T-helper 2 cell (primary cell): ENCODE measurements at places on chromosomes 12 and 14.

- peak; percentile 48 for DNase-seq
Observed at GRCh38 chr14:89586258-89587135, 169.5 kb upstream of the FOXN3 start.

GRCh38 chr14:29528889-29529288, 398.8 kb downstream of the PRKD1 start:
- no peak for DNase-seq

DNA sequence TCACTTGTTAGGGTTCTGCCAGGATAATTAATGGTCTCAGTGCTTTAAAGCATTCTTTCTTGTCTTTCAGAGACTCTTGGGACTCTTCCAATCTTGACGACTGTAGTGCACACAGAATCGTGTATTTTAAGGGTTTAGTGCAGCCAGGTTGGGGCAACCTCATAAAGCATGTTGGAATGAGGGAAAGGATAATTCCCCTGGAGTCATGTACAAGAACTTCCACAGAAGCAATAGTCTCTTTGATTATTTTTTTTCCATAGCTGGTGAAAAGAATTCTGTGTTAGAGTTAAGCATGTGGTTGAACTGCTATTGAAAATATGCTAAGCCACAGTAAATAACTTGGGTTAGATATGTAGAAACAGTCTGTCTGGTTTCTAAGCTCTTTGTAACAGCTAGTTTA, 246.8 kb upstream of the DAAM1 start:
- DNase-seq, result no peak

DNA sequence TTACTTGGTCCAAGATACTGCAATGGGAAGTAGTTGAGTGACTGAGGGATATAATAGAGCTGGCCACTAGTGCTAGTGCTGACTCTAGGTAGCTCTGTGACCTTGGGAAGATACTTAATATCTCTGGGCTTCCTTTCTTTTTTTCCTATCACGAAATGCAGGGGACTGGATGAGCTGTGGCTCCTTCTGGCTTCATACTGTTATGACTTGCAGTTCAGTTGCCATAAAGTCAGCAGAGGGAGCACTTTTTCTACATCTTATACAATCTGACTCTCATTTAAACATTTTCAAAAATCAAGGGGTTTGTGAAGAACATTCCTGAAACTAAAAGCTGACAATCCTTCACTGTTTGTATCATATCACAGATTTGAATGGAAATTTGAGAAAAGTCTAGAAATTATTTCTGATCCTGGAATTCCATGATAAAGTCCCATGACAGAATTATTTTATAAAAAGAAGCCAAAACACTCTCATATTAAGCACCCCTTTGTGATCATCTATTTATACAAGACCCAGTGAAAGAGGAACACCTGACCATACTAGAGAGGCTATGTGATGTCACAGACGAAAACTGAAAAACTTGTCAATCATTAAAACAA, 5.3 kb downstream of the BHLHE41 start:
- no peak for DNase-seq

- no peak for DNase-seq
Observed at GRCh38 chr12:66441905-66442559, 139.7 kb downstream of the HELB start.

DNA sequence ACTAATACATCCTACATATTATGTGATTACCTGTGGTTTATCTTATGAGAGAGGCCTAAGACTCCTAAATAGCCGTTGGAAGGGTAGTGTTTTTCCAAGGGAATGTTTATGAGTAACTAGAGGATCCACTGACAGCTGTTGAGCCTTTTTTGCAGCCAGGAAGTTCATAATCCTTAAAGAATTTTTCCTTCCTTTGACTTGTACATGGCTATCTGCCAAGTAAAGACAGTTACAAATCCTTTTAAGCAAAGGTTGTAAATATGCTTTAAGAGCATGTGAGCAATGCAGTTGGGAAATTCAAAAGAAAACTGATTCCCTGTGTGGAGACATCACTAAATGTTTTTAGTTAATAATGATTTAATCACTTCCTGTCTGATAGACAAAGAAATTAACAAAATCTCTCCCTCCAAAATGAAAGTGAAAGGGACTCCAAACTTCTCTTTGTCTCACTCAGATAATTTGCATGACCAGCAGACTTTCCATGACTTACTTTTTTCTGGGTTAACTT, 333.8 kb downstream of the PDZRN4 start:
- no peak for DNase-seq

DNA sequence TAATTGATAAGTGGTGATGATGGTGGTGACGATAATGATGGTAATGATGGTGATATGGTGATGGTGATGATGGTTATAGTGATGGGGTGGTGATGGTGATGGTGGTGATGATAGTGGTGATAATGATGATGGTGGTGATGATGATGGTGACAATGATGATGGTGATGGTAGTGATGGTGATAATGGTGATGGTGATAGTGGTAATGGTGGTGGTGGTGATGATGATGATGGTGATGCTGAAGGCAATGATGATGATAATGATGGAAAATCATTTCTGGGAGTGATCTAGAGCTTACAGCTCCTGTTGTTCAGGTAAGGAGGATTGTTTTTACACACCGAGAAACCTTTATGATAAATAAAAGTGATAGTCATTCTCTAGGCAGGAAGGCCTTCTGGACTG, 33.9 kb downstream of the CCDC63 start:
- DNase-seq, result no peak

DNA sequence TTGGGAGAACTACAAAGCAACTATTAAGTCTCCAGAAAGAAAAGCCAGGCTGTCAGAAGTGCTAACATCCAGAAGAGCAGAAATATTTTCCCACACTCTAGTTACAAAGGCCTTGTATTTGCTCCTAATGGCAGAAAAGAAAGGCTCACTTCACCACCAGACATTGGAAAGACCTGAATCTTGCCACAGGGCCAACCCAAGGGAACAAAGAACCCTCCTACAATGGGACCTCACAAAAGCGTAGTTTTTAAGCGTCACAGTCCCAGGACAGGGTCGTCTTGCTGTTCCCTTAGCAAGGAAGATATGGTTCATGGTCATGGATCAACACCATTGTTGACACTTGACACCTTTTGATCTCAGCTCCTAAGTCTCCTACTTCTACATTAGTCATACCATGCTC, 119.1 kb downstream of the RPS29 start:
- no peak for DNase-seq

- DNase-seq, result no peak
Observed at GRCh38 chr14:89572596-89573398, 155.8 kb upstream of the FOXN3 start.

DNA sequence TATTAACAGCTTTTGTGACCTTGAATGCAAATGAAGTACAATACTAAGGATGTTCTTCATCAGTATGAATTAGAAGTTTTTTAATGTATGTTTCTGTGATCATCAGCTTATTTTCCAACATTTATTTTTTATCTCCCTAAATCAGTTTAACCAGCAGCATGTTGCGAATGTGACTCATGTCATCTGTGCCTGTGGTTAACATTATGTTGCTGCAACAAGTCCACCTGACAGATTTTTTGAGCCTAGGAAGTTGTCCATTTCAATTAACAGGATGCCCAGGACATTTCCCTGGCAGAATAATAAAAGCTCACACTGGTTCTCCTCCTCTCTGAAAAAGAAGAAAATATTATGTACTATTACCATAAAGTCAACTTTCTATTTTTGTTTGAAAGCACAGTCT, 155.5 kb downstream of the SYT1 start:
- no peak for DNase-seq

GRCh38 chr14:99671235-99672224, 12.6 kb upstream of the CYP46A1 start:
- no peak for DNase-seq

DNA sequence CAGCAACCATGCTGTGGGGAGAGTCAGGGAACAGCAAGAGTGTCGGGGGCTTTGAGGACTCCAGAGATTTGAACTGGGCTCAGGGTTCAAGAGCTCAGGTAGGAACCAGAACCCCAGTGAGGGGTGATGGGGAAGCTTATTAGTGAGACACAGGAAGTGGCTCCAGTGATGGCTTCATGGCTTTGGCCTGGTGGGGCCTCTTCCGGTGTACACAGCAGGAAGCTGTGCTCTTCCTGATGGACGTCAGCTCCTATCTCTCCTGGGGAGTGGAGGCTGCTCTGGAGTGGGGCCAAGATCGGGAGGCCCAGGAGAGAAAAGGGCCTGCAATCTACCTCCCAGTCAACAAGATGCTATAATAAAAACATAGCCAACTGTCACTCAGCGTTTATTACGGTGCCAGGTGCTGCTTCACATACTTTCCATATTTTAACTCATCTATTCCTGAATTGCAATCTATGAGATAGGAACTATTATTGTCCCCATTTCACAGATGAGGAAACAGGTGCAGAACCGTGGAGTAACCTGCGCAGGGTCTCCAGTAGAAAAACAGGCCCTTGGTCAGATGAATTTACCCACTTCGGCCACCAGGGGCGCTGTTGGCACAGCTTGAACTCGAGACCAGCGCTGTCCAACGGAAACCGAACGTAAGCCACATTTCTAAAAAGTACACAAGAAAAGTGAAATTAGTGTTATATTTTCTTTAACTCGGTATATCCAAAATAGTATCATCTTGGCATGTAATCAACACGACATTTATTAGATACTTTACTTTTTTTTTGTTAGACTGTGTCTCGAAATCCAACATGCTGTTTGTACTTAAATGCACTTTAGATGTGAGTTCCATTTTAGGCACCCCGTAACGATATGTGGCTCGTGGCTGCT, 63.6 kb upstream of the DLK1 start:
- no peak for DNase-seq

DNA sequence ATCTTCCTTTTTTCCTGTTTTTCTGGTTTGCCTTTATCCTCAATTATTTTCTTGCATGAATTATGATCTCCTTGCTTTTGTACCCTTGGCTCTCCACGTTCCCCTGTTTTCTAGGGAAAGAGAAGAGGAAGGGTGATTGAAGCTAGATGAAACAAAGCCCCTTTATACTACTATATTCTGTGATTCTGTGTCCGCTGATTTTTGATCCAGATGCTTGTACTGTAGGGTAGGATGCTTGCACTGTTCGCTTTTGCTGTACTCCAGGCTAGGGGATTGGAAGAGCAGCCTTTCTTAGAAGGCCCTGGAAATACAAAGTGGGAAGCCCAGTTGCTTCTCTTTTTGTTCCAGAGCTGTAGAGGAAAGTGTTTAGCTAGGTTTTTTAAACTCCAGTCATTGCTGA, 35.1 kb upstream of the KLHDC2 start:
- DNase-seq, result no peak

- DNase-seq, result no peak
Observed at GRCh38 chr12:113420996-113421595, 1.1 kb upstream of the SDSL start.

DNA sequence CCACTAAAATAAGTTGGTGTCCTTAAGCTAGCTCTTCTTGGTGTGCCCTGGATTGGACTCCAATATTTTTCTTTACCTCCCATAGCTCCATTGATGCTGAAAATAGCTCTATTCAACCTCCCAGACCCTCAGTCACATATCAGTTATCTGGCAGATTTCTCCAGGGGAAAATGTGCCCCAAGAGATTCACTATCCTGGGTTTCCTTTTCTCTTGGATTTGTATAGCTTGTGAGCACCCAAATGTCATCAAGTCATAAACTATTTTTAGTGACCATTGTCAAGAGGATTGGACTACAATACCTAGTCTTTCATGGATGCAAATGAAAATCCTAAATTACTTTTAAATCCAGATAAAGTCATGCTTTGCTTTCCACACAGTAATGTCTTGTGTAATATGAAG, 339.6 kb upstream of the FOXG1 start:
- DNase-seq, result no peak

GRCh38 chr12:34016361-34016760, 5.9 kb upstream of the ALG10 start:
- DNase-seq, result no peak

- no peak for DNase-seq
Observed at GRCh38 chr14:97021001-97021400, 223.8 kb downstream of the VRK1 start.

GRCh38 chr12:113403435-113404415, at the start of gene SDS:
Gene SDS, minus strand, starts transcription at chr12:113403887. Its CDS starts 4,179 bp downstream, at chr12:113399708.
- no peak for DNase-seq

GRCh38 chr12:22856178-22856577, 231.2 kb downstream of the ETNK1 start:
- no peak for DNase-seq

- DNase-seq, result no peak
Observed at GRCh38 chr12:34392741-34393085, 370.4 kb downstream of the ALG10 start.

DNA sequence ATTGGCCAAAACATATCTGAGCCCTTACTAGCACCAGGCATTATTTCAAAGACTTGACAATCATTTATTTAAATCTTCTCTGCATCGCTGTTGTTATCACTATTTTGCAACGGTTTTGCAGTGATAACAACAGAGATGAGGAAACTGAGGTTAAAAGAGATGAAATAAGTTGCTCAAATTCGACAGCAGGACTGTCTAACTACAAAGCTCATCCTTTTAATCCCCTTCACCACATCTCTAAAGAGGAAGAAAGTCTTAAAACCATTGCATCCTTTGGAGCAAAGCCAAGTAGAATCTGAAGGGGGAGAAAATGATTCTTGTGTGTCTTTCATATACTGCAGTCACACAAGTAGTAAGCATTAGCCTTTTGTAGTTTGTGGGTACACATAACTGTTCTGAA, 14.8 kb upstream of the ETNK1 start:
- DNase-seq, result no peak

- no peak for DNase-seq
Observed at GRCh38 chr12:49909826-49910225, 6.1 kb upstream of the FAIM2 start.

DNA sequence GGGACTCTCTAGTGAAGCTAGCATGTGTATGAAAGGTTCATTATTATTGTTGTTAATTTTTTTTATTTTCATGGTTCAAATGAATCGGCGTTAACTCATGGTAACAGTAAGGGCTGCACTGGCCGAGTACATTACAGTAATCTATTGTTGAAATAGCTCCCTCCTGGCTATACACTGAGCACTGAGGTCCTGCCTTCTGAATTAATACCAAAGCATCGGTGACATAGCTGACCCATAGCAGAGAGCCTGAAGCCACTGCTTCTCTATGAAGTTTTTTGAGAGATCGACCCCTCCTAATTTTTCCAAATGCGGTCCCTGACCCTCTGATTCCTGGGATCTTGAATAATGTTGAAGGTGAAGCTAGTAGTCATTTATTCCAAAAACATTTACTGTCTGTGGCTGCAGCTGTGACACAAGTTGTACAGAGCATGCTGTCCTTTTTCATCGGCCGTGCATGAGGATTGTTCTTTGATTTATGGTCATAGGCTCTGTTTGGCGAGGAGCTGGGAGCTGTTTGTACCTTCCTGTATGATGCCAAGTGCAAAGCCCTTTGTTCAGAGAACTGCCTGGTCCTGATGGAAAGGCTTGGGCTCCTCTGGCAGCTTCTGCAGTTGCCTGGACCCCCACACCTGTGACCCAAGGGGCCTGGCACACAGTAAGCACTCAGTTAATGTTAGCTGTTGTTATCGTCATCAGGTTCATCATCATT, 486.5 kb downstream of the EGLN3 start:
- no peak for DNase-seq

GRCh38 chr12:115934877-115935276, 342.6 kb downstream of the MED13L start:
- no peak for DNase-seq

- no peak for DNase-seq
Observed at GRCh38 chr14:42293180-42293579, 686.5 kb downstream of the LRFN5 start.

- DNase-seq, result no peak
Observed at GRCh38 chr12:65663648-65664047, 160.6 kb upstream of the HMGA2 start.
